ENCODE measurements at places on chromosomes 1 and 21.

DNA sequence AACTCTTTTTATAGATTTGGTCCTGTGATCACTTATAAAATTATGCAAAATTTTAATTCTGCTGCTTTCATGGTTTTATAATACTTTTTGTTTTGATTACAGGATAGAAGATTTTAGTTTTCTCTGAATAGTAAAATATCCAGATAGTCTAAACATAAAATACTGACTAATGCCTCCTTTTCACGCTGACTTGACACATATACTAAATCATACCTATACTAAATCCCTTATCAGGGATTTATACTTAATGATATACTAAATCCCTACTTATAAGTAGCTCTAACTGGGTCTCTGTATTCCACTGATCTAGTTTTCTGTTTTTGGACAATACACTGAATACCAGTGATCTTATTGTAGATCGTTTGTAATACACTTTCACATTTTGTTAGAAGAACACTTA is 128.0 kb downstream of the USP25 start:
- no peak overlapping the region for H3K27ac ChIP-seq
- DNase-seq = no peak
- peaks cover 26% of the 10 kb centered on the region for H3K36me3 ChIP-seq
- H3K27me3 ChIP-seq = no peaks in the 10 kb centered on the region

DNA sequence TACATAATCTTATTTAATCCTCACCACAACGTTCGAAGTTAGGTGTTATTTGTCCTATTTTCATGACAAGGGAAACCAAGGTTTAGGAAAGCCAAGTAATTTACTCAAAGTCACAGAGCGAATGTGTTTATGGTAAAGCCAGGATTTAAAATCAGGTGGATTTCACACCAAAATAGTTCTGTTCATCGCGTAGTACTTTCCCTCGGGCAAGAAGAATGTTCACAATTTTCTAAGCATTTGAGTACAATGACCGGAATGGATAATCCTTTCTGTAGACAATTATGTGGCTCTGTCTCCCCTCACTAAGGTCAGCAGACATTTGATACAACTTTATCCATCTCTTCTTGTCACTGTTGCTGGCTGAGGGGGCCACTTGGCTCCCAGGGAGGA is 204.2 kb downstream of the ST6GALNAC3 start:
- no peak for DNase-seq
- H3K4me3 ChIP-seq = no peak overlapping the region
- peaks cover 5% of the 10 kb centered on the region for H3K4me1 ChIP-seq
- no peak overlapping the region for H3K27ac ChIP-seq
- no peaks in the 10 kb centered on the region for H3K27me3 ChIP-seq

DNA sequence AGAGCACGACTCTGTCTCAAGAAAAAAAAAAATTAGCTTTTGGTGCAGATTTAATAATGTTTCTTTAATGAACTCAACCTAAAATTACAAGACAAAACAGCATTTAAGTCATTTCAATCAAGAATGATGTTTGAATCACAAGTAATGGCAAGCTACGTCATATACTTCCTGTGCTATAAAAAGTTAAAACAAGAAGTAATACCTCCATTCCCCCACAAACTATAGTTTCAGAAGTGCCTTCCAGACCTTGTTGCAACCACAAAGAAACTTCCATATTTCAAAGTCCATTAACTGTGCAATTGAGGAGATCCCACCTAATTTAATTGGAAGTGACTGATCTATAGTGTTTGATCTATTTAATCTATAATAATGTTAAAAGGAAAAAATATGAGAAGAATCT is 15.1 kb downstream of the NRDC start:
- peak overlapping the region; percentile 1 for H3K4me3 ChIP-seq
- DNase-seq = no peak
- H3K27me3 ChIP-seq = no peaks in the 10 kb centered on the region
- H3K36me3 ChIP-seq = peaks cover 6% of the 10 kb centered on the region
- H3K27ac ChIP-seq = peak overlapping the region; percentile 77

DNA sequence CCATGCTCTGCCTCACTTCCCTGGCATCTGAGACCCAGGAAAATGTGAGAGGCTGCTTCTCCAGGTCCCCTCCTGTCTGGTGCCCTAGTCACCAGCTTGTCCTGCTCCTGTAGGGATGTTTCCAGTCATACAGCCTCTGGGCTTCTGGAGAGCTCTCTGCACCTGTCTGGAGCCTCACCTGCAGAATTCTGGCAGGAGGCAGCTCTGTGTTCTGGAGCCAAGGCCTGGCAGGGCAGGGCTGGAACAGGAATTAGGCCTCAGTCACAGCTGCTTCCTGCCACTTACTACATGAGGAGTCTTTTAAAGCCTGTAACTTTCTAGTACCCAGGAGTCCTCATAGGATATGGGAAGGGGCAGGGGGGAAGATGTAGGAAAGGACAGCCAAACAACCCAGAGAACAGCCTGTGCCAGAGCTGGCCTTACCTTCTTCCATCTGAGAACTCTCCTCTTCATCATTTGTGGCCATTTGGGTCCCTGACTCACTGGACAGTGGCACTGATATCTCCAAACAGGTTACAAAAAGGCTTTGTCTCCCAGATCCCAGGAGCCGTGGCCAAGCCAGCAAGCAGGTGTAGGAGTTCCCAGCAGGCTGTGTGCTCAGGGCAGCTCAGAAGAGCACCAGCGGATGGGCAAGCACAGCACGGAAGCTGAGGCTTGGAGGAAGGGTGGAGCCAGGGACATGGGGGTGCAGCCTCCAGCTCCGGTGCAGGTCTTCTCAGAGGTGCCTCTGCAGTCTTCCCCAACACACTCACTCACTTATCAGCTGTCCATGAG is 31.4 kb upstream of the ARTN start:
- no peak overlapping the region for H3K27ac ChIP-seq
- no peaks in the 10 kb centered on the region for H3K27me3 ChIP-seq
- H3K36me3 ChIP-seq = peaks cover 26% of the 10 kb centered on the region
- no peak overlapping the region for H3K4me3 ChIP-seq

- no peaks in the 10 kb centered on the region for H3K27me3 ChIP-seq
- DNase-seq = no peak
- H3K36me3 ChIP-seq = peaks cover 39% of the 10 kb centered on the region
- H3K4me1 ChIP-seq = peaks cover 78% of the 10 kb centered on the region
Measured at GRCh38 chr1:91005285-91005684, 16.6 kb downstream of the ZNF644 start.

DNA sequence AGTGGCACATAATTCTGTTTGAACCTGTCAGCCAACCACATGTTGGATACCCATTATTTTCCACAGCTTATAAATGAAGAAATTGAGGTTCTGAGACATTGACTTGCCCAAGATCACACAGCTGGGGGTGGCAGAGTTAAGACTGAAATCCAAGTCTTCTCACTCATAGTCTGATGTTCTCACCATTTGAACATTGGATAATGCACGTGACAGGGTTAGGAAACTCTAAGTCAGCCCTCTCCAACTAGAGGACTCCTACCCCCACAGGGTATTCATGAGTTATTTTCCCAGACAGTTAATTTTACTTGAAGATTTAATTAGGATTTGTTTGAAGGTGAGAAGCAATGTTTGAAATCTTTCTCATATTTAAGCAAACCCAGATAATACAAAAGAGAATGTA is 38.1 kb upstream of the C1orf105 start:
- H3K4me1 ChIP-seq = peaks cover 46% of the 10 kb centered on the region
- no peaks in the 10 kb centered on the region for H3K27me3 ChIP-seq
- H3K27ac ChIP-seq = peak overlapping the region; percentile 68
- H3K4me3 ChIP-seq = no peak overlapping the region
- DNase-seq = no peak
- H3K36me3 ChIP-seq = peaks cover 4% of the 10 kb centered on the region

DNA sequence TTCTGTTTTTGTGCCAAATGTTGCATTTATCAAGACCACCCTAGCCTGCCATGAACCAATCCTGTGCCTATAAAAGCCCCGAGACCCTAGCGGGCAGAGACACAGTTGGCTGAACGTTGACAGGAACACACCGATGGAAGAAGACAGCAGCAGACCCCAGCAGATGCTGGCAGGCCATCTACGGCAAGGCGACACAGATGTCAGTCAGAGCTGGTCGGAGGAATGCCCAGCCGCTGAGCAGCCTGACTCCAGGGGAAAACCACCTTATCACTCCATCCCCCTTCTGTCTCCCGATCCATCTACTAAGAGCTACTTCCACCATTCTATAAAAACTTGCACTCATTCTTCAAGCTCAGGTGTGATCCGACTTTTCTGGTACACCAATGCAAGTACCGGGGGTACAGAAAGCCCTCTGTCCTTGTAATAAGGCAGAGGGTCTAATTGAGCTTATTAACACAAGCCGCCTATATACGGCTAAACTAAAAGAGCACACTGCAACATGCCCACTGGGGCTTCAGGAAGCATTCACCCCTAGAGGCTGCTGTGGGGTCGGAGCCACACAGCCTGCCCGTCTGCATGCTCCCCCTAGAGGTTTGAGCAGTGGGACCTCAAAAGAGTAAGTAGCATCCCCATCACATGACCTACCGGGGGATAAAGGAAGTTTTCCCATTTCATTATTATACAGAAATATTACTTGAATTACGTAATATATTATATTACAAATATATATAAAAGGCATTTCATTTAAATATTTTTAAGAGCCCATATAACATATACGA is 1156.3 kb upstream of the B3GALT2 start:
- H3K4me1 ChIP-seq = no peaks in the 10 kb centered on the region
- no peaks in the 10 kb centered on the region for H3K27me3 ChIP-seq
- no peak overlapping the region for H3K4me3 ChIP-seq
- no peak for DNase-seq
- no peaks in the 10 kb centered on the region for H3K36me3 ChIP-seq

DNA sequence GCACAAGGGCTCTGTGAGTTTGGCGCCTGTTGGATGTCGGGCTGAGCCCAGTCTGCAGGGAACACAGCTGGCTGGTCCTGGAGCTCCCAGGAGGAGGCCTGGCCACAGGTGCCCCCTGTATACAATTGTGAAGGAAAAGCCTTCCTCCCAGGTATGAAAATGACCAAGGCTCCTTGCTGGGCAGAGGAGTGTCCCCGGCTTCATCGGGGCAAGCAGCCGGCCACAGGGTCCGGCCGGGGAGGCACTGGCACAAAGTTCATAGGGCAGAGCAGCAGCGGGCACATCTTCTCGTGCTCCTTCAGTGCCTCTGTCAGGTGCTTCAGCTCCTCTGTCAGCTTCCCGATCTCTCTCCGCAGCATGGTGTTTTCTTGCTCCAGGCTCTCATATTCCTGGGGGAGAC is 13.0 kb downstream of the BATF3 start:
- no peak overlapping the region for H3K4me3 ChIP-seq
- DNase-seq = no peak
- H3K27ac ChIP-seq = no peak overlapping the region
- H3K4me1 ChIP-seq = peaks cover 25% of the 10 kb centered on the region
- no peaks in the 10 kb centered on the region for H3K36me3 ChIP-seq

DNA sequence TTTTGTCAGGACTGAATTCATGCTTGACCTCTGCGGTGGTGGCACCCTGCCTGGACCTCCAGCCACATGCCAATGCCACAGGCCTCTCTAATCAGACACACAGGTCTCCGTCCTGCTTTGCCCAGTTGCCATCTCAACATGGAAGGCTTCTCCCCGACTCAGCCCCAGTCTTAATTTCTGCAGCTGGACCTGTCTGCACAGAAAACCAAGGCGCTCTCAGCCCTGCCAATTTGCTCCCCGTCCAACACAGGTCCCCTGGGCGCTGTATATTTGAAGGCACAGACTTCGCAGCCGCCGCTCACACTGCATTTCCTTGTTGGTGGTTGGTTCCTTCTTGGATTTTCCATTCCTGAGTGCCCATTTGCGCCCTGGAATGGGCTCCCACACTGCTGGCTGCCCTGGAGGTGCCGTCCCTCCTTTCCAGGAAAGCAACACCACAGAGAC is 28.0 kb upstream of the PLEKHG5 start:
- H3K27me3 ChIP-seq = no peaks in the 10 kb centered on the region
- DNase-seq = no peak
- no peak overlapping the region for H3K4me3 ChIP-seq
- peaks cover 11% of the 10 kb centered on the region for H3K36me3 ChIP-seq
- H3K4me1 ChIP-seq = no peaks in the 10 kb centered on the region

DNA sequence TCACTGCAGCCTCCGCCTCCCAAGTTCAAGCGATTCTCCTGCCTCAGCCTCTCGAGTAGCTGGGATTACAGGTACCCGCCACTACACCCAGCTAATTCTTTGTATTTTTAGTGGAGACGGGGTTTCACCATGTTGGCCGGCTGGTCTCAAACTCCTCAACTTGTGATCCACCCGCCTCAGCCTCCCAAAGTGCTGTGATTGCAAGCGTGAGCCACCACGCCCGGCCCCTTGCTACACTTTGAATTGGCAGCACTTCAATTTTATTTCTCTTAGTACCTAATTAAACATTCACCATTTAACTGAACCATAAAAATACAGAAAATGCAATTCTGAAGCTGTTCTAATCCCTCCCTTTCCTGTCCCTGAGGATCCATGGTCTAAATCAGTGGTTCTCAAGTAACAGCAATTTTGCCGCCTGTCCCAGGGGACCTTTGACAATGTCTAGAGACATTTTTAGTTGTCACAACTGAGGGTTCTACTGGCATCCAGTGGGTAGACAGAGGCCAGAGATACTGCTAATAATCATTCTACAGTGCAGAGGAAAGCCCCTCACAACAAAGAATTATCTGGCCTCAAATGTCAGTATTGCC is 4.3 kb upstream of the BCL2L15 start:
- no peak overlapping the region for H3K27ac ChIP-seq

DNA sequence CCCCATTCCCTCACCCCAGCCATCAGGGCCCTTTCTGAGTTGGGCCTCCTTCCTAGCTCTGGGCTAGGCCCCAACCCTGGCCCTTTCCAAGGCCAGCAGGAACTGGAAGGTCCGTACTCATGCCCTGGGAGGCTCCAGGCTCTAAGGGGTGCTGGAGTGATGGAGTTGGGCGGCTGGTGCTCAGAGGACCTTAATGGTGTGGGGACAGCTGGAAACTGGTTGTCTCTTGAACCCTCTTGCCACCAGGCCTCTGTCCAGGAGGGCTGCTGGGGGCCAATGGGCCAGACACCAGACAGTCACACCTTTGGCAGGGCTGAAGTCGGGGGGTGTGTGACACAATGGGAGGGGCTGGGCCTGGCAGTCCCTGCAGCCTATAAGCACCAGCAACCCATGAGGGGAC is 9.2 kb upstream of the PADI1 start:
- H3K36me3 ChIP-seq = no peaks in the 10 kb centered on the region
- H3K27ac ChIP-seq = no peak overlapping the region
- H3K4me1 ChIP-seq = peaks cover 18% of the 10 kb centered on the region
- no peak overlapping the region for H3K4me3 ChIP-seq
- DNase-seq = no peak
- H3K27me3 ChIP-seq = no peaks in the 10 kb centered on the region

- H3K4me3 ChIP-seq = no peak overlapping the region
- no peak overlapping the region for H3K27ac ChIP-seq
Measured at GRCh38 chr1:75469586-75470173, 141.2 kb downstream of the SLC44A5 start.

DNA sequence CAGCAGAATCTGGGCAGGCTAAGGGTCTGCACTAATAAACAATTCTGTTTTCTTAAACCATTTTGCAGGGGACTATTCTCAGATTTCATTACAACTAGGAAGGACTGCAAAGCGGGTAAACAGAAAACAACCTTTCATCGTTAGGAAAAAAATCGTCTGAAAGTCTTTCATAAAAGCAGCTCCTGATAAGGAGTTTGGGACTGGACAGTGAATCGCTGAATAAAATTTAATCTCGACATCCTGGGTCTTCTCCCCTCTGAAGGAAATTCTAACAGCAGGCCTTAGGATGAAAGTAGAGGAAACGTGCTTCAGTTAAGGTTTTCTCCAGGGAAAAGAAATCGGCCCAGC is 471 bp upstream of the MTF2 start:
- no peaks in the 10 kb centered on the region for H3K27me3 ChIP-seq
- H3K4me1 ChIP-seq = peaks cover 51% of the 10 kb centered on the region
- H3K27ac ChIP-seq = peak overlapping the region; percentile 97
- H3K4me3 ChIP-seq = peak overlapping the region; percentile 96
- DNase-seq = no peak

Data from activated B cell treated with CpG ODN at 0.5 μM for 24 hours (primary cell).